ENCODE measurements at places on chromosomes 1 and 21.
A peak's percentile ranks its signal among the peaks of the same experiment; 100 is the strongest.

GRCh38 chr1:36730599-36730998 is 247.9 kb upstream of the CSF3R start:
- no peak for DNase-seq

GRCh38 chr21:45599146-45599581 is 44.4 kb upstream of the PCBP3 start:
- DNase-seq, result no peak

DNA sequence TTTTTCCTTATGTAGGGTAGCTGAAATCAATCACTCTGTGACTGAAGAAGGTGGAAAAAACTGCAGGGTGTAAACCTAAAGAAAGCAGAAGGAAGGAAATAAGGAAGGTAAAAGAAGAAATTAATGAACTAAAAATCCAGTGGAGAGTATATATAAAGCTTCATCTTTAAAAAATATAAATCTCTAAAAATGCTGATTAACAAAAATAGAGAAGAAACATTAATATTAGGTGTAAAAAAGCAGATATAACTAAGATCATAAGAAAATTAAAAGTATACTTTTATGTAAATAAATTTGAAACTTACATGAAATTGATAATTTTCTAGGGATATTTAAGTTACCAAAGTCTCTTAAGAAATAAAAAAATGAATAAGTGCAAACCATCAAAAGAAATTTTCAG is 159.8 kb downstream of the GALNT2 start:
- DNase-seq, result no peak

DNA sequence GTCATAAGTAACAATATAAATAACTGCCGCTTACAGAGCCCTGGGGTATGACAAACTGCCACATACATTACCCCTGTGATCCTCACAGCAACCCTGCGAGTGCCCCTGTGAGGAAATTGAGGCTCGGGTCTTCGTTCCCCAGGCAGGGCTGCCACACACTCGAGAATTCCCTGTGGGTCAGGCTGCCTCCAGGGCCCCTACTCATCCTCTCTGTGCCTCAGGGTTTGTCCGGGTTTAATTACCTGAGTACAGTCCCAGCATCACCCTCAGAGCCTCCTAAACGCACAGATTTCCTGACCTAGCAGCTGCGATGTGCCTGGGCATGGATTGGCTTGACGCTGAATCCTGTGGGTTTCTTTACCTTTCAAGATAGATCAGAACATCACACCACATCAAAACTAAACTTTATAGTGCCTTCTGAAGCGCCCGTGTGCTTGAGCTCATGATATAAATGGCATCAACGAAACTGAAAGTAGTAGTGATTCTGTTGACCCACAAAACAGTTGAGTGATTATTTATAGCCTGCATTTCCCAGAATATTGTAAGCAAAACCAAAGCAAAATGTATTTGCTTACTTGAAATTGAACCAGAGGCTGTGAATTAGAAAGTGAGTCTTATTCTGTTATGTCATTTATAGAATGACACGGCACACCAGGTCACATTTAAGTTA is 14.0 kb downstream of the SLC37A1 start:
- peak; percentile 90 for DNase-seq

DNA sequence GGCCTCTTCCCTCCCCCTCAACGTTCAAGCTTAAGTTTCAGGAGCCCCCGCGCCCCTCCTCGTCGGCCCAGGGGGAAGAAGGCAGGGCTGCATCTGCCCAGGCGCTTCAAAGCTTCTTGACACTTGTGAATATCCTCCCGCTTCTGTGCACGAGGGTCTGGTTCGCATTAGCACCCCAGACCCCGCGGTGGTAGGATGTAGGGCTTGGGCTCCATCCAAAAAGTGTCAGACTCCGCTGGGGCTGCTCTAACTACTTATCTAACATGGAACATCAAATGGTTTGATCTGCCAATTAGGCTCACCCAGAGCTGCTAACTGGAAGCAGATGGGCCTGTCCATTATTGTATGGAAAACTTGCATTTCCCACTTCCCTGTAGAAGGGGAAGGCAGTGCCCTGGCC is 28.9 kb downstream of the TAS1R2 start:
- no peak for DNase-seq

GRCh38 chr21:31136891-31137290 is 98.6 kb upstream of the KRTAP19-8 start:
- DNase-seq, result no peak

DNA sequence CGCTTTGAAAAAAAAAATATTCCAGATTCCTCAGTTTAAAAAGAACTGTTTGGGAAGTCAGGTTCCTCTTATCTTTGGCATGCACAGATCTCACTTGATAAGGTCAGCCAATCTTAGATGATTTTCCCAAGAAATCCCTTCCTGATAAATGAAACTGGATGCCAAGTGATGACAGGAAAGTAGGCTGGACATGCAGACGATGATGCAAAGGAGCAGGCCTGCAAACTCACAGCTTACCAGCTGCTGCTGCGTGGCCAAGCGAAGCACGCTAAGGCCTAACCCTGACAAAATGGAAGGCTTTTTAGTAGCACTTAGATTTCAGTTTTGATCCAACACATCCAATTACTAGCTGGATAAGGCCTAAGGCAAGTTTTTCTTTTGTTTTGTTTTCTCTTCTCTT is 10.1 kb downstream of the TADA1 start:
- no peak for DNase-seq

DNA sequence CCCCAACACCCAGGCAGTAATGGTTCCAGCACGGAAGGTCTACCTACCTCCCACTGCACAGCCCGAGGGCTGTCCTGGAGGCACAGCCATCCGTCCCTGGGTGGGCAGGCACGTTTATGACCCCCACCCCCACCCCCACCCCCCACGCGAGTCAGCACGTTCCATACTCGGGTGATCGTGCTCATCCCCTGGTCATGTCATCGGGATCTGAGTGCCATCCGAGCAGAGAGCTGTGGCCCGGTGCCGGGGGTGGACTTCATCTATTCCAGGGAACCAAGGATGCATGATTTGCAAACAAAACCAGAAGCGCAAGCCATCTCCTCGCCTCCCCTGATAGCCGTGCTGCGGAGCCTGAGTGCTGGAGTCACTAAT is 1.1 kb downstream of the TSPEAR start:
- DNase-seq, result no peak

GRCh38 chr1:185155600-185156287 is 1.0 kb downstream of the TRMT1L start:
- DNase-seq, result no peak

- peak; percentile 75 for DNase-seq
Observed at GRCh38 chr1:206744683-206745082, 25.9 kb upstream of the IL19 start.

DNA sequence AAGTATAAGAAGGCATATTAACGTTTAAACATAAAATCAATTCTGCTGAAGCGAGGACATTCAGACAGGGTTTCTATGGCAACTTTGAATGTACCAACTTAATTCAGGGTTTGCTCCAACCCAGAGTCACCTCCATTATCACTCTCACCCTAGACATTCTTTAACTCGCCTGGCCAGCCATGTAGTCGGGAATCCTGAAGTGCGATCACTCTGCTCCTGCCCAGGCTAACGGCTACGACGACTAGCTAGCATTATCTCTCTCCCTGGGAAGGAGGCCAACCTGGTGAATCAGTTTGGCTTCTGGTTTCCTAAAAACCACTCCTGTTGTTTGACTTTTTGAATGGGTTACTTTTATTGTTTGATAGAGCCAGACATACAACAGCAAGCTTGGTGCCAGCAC is 38.9 kb upstream of the ZBTB18 start:
- no peak for DNase-seq

GRCh38 chr1:101194746-101195145 is 42.1 kb upstream of the S1PR1 start:
- no peak for DNase-seq

- peak; percentile 89 for DNase-seq
Observed at GRCh38 chr1:10074059-10074851, 41.5 kb downstream of the UBE4B start.

- DNase-seq, result no peak
Observed at GRCh38 chr1:30216602-30217001, 506.8 kb downstream of the MATN1 start.

- DNase-seq, result no peak
Observed at GRCh38 chr21:26881504-26882228, 36.5 kb upstream of the ADAMTS1 start.

DNA sequence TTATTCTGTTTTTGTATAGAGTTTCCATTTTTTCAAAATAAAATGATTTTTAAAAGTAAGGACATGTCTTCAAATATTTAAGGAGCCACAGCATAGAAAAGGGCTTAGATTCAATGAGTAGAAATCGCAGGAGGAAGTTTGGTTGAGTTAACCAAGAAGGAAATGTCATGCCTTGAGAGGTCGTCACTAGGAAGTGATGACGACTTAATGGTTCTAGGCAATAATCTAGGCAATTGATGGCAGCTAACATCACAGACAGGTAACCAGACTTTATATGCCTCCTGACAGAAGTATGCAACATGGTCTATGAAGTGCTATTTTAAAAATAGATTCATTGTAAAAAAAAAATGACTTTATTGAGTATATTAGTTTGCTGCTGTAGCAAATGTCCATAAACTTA is 32.1 kb upstream of the TP53BP2 start:
- DNase-seq, result no peak

GRCh38 chr1:147551036-147551435 is 9.7 kb downstream of the BCL9 start:
- no peak for DNase-seq

DNA sequence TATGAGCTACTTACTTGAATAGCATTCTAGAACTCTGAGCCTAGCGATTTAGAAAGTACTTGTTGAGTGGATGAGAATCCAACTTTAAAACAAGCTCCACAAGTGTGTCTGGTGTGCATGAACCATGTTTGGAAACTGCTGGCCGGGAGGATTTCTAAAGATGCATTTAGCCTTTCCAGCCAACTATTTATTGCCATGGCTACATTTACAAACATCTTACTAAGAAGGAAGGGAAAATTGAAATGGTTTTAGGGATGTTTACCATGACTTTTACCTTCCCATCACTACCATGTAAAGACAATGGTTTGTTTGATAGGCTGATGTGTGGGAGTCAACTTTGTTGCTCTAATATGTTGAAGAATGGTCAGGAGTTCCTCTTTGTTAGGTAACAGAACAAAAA is 37.7 kb upstream of the ARHGAP29 start:
- no peak for DNase-seq

GRCh38 chr1:31763671-31764311 is 349 bp downstream of the ADGRB2 start:
- DNase-seq, result no peak

DNA sequence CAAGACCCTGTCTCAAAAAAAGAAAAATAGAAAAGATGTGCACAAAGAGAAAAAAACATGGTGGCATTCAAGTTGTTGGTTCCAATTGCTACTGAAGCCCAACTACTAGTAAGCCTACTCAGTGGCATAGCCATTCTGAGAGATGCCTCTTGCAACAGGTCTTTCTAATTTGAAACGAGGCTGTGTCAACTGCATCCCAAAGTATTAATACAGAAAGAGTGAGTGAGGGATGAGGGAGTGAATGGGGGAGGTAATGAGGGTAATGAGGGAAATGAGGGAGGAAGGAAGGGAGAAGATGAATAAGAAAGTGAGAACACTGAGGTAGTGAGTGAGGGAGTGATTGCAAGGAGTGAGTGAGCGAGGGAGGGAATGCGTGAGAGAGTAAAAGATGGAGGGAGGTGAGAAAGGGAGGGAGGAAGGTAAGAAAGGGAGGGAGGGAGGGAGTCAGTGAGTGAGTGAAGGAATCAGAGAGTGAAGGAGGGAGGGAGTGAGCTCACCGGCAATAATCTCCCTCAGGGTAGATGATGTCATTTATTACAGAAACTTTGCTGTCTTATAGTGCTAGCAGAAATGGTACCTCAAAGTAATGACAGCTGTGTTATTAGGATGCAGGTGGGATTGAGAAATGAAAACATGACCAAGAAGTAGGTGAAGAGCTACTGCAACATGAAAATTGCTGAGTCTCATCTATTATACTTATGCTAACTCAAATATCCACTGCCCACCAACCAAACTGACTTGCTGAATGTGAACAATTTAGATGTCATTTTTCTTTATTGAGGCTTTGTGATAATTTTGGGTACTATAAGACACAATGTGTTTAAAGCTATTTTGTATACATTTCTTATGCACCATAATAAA is 75.6 kb upstream of the ADAM30 start:
- DNase-seq, result no peak

- DNase-seq, result peak; percentile 21
Observed at GRCh38 chr1:35447278-35447677, 109.9 kb downstream of the KIAA0319L start.

Data from activated CD4-positive, alpha-beta T cell treated with anti-CD3 and anti-CD28 coated beads, Interleukin-2, amount 50 U/mL, for 16 hours (primary cell).